ENCODE measurements at places on chromosomes 1 and 21.

GRCh38 chr1:12230549-12231275 lies 882 bp downstream of the VPS13D start:
- no peak for DNase-seq

- no peak for DNase-seq
These were observed 2.1 kb upstream of the OTUD7B start for GRCh38 chr1:150012611-150013010.

DNA sequence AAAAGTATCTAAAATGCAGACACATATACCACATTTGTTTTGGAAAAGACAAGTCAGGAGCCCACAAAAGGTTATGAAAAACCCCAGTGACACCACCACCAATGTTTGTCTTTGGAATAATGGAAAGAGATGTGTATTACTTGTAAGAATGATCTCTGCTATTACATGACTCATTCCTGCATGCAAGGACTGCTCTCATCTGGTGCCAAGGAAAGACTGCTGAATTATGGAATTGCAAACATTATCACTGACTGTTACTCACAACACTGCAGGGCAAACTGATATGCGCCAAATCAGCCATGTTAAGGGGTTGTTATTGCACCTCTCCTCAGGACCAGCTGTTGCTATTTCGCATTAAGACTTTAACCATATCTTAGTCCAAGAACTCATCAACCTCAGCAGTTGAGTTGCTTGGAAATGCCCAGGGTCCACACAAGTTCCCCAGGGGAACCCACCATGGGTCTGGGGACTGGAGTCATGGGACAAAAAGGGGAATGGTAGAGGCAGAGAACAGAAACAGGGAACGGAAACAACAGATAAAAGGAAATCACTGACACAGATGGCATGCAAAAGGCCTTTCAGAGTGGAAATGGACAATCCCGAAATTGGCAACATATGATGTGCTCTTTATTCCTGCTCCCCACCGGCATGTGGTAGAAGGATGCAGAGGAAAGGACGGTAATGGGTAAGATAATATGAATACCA lies 34.4 kb downstream of the CAPZB start:
- no peak for DNase-seq

DNA sequence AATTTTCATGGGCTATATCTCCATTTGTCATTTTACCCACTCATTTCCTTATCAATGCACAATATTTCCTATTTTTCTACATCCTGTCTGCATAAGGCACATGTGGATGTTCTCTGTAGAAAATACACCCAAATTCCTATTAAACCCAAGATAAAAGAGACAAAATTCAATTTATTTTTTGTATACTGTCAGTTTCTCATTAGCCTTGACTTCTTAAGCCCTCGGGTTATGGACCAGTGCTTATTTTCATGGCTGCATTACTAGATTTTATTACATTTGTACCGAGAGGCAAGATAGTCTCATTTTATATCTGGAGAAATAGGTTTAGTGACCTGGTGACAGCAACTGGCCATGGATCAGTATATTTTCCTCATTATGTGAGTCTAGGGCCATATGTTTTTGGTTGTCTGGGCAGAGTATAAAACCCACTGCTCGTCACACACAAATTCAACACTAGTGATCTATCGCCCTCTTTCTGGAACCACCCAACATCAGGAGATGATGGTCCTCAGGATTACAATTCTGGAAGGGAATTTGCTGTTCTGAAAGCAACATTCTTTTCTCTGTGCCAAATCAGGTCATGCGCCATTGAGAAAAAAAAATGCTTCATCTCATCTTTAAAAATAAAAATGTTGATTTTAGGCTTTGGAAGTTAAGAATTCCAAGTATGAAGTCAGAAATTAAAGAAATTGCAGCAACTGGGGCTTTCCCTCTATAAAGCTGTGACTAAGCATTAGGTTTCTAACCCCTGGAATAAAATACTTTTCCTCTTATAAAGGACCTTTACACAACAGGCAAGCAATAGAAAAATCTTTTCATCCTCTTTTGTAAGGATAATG lies 81.4 kb downstream of the ASTN1 start:
- DNase-seq = no peak

GRCh38 chr1:32749332-32749731 lies 46.8 kb upstream of the SYNC start:
- no peak for DNase-seq

GRCh38 chr1:204345941-204346645 lies 13.6 kb downstream of the PLEKHA6 start:
- DNase-seq = no peak

DNA sequence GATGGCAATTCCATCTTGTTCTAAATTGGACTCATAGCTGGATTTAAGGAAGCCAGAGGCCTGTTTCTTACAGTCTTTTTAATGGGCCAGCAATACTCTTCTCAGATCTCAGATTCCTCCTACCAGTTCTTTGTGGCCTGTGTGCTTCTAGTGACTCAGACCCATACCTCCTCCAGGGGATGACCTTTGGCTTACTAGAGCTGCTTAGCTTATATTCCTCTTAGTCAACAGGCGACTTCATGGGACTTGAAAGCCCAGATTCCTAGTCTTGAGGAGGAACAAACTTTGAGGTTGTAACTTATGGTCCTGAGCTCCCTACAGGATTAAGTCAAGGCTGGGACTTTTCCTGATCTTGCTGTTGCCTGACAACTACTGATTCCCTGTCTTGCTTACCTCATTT lies 12.4 kb upstream of the PAPPA2 start:
- no peak for DNase-seq

Data from HEK293T (cell line).